ENCODE measurements at places on chromosomes 3 and 15.

DNA sequence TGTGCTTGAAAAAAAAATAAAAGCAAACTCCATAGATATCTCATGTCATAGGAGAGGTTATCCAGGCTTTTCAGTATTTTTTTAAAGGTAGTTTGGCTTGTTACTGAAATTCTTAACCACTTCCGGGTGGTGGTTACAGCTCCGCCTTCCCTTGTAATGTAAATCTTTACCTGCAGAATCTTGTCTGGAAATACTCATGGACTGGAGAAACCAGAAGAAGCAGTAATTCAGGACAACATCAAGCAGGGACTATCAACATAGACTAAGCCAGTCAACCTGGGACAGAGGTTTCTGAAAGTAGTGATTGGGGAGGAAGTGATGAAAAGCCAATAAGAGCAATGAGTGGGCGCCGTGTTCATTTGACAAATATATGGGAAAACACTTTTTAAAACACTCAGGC lies 78.9 kb upstream of the SKOR1 start:
- peak; percentile 22 for DNase-seq

DNA sequence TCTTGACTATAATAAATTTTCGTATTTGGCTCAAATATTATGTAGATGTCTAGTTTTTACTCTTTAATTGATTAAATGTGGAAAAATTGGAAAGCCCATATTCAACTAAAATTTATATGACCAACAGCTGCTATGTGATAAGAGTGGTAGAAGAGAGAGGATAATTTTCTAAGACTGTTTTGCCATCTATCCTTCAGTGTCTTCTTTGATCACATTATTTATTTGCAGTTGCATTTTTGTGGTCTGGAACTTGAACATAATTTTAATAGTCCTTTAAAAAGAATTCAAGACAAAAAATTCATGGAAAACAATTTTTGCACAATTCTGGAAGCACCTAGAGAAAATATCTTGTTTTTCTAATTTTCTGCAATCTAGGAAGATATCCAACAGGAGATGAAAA lies 213.3 kb upstream of the THBS1 start:
- no peak for DNase-seq

- DNase-seq = no peak
These were observed 44.4 kb downstream of the PDZRN3 start for GRCh38 chr3:73580343-73580742.

- no peak for DNase-seq
These were observed 194.7 kb downstream of the NEK10 start for GRCh38 chr3:27174530-27174929.

GRCh38 chr15:92958105-92958504 lies 58.0 kb downstream of the CHD2 start:
- no peak for DNase-seq

GRCh38 chr15:60358935-60359682 lies 38.7 kb downstream of the ANXA2 start:
- no peak for DNase-seq

- DNase-seq = no peak
These were observed 259.1 kb downstream of the OPA1 start for GRCh38 chr3:193851941-193852674.

- no peak for DNase-seq
These were observed 15.0 kb downstream of the FRMD4B start for GRCh38 chr3:69370901-69371301.

DNA sequence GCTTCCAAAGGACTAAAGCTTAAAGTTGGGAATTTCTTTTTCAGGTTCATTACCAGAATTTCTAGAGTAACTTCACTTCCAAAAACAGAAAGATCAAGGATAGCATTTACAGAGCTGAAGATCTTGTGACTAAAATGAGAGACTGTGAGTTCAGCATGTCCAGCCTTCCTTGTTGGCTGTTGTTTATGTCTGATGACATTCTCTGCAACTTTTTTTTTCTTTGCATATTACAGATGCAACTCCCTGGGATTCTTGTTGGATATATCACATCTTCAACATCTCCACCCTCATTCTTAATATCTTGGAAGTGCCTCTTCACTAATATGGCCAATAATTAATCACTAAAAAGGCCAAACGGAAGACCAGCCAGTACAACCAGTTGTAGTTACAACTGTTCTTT lies 86.2 kb upstream of the FRMD4B start:
- DNase-seq = no peak

GRCh38 chr3:27730774-27731659 lies 8.9 kb upstream of the EOMES start:
- DNase-seq = no peak

- DNase-seq = no peak
These were observed 442.9 kb downstream of the ERC2 start for GRCh38 chr3:56025326-56025725.

- DNase-seq = no peak
These were observed 49.2 kb upstream of the CTDSPL start for GRCh38 chr3:37812499-37812896.

DNA sequence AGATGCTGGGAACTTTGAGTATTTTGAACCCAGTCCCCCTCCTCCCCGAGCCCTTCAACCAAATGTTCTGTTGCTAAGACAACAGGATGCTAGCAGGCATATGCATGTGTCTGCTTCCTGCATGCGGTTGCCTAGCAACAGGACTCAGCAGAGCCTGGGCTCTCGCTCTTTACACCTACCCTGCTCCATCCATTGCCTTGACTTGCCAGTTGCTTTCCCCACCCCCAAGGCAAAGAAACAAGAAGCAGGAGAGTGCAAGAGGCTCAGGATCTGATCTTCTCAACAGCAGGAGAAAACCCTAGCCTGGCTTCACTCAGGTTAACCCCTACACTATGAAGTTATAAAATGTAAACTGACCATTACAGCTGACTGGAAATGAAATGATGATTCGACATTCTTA lies 393.0 kb downstream of the IGSF11 start:
- no peak for DNase-seq

- DNase-seq = no peak
These were observed 19.3 kb upstream of the TSC22D2 start for GRCh38 chr3:150388498-150389418.

DNA sequence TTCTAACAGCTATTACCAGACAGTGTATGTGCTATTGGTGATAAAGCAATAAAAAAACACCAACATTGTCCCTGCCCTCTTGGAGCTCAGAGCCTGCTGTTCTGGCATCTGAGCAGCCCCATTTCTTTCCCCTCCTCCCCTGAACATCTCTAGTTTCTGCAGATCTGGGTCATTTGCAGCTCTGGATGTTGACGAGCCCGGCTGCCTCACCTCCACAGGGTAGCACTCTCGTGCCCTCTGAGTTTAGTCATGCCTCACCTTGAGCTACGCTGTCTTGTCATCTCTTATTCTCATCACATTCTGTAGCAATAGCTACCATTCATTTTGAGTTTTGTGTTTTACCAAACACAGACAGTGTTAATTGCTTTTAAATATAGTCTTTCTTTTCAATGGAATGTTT lies 30.0 kb upstream of the GPR171 start:
- DNase-seq = no peak

GRCh38 chr3:112417696-112418318 lies 81.5 kb downstream of the BTLA start:
- DNase-seq = no peak

- no peak for DNase-seq
These were observed 223.4 kb downstream of the NR2F2 start for GRCh38 chr15:96553931-96554330.

DNA sequence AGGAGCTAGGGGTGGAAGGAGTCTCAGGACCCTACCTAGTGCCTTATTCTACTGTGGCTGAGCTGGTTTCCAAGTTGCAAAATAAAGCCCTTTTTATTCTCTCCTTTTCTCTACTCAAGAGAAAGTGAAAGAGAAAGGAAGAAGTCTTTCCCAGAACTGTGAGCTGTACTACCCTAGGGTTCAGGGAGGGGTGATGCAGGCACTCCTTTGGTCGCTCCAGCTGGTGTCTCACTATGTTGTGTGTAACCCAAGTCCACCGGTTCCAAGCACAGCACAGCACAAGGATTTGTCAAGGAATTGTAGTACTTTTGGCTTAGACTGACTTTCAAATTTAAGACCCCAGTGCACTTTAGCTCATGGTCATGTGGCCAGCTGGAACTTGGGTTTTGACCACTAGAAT lies 1721.7 kb downstream of the OTOL1 start:
- no peak for DNase-seq

GRCh38 chr3:65531499-65531898 lies 507.2 kb downstream of the MAGI1 start:
- DNase-seq = no peak

GRCh38 chr3:107430214-107430995 lies 53.2 kb downstream of the CCDC54 start:
- DNase-seq = no peak

GRCh38 chr15:69628256-69629093 lies 175.9 kb downstream of the RPLP1 start:
- DNase-seq = no peak

- DNase-seq = no peak
These were observed 176.9 kb downstream of the STAC start for GRCh38 chr3:36557021-36557707.

- DNase-seq = no peak
These were observed 202.0 kb downstream of the UBE2E2 start for GRCh38 chr3:23405081-23405480.

DNA sequence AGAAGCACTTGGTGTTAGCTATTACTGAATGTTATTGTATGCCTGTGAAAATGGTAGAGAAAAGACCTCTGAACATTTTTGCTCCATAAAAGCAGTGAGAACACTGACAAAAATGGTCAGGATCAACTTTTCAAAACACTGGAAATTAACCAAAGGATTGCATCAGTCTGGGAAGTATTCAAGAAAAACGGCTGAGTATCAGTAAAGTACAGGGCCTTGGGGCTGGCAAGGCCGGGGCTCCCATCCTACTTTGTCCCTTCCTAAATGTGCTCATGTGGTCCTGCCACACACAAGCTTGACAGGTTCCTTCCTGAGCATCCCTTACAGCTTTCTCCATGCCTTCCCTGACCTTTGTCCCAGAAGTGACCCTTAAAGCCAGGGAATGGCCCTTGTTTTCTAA lies 84.0 kb downstream of the CFAP20DC start:
- DNase-seq = no peak

- peak; percentile 40 for DNase-seq
These were observed 55.3 kb downstream of the CCDC33 start for GRCh38 chr15:74291101-74292071.

- no peak for DNase-seq
These were observed 61.2 kb downstream of the CLDN1 start for GRCh38 chr3:190261015-190261414.

GRCh38 chr3:165797551-165797950 lies 39.7 kb downstream of the BCHE start:
- DNase-seq = no peak

GRCh38 chr3:173025941-173026340 lies 115.1 kb downstream of the SPATA16 start:
- DNase-seq = no peak

Data from stimulated activated naive CD4-positive, alpha-beta T cell (primary cell).